Stimulated activated CD4-positive, alpha-beta T cell treated with anti-CD3 and anti-CD28 coated beads, Interleukin-4, amount 100 ng/mL, for 4 hours (primary cell): ENCODE measurements at places on chromosomes 16 and 17.

- no peak for DNase-seq
These were observed 18.4 kb upstream of the CAPN15 start for GRCh38 chr16:508884-509736.

GRCh38 chr16:54822892-54823291 lies 107.8 kb upstream of the IRX5 start:
- DNase-seq: no peak

GRCh38 chr16:25014500-25015147 lies 545 bp downstream of the ARHGAP17 start:
- no peak for DNase-seq

DNA sequence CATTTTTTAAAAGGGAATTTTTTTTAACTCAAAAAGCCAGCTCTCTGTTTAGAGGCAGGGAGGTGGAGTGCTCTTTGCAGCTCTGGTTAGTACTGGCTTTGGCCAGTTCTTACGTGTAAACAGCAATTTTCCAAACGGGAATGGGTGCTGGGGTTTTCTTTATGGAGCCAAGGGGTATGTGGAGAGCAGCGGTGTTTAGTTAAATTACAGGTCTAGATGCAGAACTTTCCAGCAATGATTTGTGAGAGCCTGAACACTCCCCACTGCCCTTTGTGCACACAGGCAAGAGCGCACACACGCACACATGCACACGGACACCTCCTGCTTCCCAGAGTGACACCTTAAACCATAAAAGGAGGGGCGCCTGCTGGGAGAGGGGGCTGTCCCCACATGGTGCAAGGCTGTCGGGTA lies 140.2 kb downstream of the MSI2 start:
- no peak for DNase-seq

- no peak for DNase-seq
These were observed 381.5 kb upstream of the PSMD7 start for GRCh38 chr16:73915140-73915539.

DNA sequence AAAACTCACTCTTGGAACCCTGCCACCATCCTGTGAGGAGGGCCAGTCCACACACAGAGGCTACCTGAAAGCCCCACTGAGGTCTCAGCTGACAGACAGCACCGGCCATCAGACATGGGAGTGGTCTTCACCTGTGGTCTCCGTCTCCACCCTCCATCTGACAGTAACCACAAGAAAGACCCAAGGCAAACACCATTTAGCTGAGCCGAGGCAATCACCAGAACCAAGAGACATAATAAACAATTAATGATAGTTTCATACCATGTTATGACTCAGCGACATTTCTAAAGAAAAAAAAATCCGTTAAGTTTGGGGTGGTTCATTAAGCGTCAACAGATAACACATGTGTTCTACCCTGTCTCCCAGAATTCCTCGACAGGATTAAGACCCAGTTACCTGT lies 6.1 kb upstream of the EVPLL start:
- no peak for DNase-seq

- no peak for DNase-seq
These were observed 73.3 kb downstream of the ABCC1 start for GRCh38 chr16:16022683-16023064.

DNA sequence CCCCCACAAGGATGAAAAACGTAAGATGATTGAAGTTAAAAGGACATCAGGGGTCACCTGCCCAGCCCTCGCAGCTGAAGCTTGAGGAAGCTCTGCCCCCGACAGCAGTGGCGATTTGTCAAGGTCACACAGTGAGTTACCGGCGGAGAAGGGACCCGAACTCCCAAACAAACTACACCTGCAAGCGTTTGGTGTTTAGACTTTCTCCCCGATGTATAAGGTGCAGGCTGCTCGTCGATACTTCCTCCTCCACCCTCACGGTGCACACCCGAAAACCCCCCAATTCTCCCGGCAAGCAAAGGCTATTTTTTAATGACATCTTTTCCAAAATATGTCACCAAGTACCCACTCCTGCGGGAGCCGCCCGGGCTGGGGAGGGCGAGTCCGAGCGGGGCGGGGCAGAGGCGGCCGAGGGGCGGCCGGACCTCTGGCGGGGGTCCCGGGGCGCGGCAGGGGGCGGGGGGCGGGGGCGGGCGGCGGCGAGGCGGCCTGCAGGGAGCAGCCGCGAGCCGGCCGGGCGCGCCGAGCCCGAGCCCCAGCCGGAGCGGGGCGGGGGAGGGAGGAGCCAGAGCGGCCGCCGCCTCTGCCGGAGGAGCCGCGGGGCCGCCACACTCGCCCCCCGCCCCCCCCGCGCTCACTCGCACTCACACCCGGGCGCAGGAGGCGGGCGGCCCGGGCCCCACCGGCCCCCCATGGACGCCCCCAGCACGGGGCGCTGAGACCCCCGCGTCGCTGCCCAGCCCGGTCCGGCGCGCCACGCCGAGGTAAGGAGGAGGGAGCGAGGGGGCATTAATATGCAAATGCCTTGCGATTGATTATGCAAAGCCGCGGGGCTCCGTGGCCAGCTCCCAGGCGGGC lies at the start of gene THRA:
THRA (plus strand) TSS at position 637 of the 858 bp plus-strand sequence. CDS start 11,524 bp downstream, outside the sequence.
- DNase-seq: peak; percentile 71

- no peak for DNase-seq
These were observed 84.7 kb upstream of the BRD7 start for GRCh38 chr16:50453446-50453845.

DNA sequence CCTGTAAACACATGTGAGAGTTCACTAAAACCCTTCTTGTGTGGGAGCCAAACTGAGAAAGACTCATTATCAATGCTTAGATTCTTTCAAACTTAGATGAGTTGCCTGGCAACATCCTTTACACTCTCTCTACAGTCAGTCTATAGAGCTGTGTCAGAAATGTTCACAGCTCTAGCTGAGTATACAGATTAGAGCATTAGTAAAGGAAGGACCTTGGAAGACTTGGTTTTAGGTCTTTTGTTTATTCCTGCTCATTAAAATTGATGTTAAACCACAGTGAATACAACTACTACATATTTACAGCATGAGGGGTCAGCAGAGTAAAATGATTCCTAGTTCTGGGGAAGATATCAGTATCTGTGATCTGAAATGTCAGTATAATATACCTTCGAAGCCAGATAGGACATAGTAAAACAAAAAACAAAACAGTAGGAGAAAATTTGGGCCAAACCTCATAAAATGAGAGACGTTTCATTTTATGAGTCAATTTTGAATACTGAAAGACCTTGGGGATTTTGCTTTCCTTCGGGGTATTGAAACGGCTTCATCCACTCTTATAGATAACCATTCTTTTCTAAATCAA lies 186.0 kb downstream of the TANC2 start:
- no peak for DNase-seq

GRCh38 chr17:28406473-28406814 lies 432 bp upstream of the SLC46A1 start:
- no peak for DNase-seq

- no peak for DNase-seq
These were observed 91.6 kb downstream of the TNFRSF13B start for GRCh38 chr17:16880121-16880842.

DNA sequence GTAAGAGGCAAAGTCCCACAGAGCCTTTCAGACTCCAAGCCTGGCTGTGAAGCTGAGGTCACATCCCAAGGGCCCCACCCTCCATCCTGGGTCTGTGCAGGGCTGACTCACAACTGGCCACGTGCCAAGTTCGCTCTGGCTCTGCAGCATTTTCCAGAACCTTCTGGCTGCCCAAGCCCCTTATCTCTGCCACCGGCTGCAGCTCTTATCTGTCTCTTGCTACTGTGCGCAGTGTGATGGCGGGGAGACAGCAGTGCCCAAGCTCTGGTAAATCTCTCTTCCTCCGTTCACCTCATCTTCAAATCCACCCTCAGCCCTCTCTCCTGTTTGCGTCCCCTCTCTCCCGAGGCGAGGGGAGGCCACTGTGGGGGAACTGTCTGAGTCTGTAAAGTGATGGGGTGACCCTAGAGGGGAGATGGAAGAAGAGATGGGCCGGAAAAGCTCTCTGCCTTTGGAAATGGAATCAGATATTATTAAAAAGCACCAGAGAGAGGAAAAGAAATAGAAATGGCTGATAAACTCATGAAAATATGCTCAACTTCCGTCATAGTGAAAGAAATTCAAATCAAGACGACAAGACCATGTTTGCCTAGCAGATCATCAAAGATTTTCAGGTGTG lies 162.7 kb upstream of the CDC42EP4 start:
- no peak for DNase-seq

- peak; percentile 35 for DNase-seq
These were observed 10.0 kb upstream of the NOS2 start for GRCh38 chr17:27810211-27810901.

GRCh38 chr17:4610162-4610561 lies 25.8 kb downstream of the SMTNL2 start:
- DNase-seq: no peak

DNA sequence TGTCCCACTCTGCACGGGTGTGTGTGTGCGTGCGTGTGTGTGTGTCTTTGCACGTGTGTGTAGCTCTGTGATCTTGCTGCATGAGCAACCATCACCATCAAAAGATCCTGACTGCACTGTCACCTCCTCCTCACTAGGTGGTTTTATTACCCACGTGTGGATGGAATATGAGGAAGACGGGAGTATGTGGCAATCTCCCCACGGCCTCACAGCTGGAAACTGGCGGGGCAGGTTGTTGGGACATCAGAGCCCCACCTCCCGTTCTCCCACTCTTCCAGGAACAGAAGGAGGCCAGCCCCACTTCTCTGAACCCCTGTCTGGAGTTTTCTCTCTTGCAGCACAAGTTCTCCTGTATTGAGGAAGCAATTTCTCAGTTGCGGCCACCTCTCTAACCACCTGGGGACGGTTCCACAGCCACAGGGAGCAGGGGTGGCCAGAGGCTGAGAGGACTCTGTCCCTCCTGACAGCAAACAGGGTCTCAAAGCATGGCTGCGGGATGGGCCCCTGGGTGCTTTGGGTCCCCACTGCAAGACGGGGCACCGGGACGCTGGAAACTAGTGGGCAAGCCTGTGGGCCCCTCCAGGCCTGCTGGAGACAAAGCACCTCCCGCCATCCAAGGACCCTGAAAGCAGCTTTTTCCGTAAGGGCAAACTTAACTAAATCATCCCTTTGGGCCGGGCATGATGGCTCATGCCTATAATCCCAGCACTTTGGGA lies 27.9 kb upstream of the ATP2C2 start:
- no peak for DNase-seq
